Hematopoietic multipotent progenitor cell (in vitro differentiated cells): ENCODE measurements at places on chromosomes 11 and 22.

DNA sequence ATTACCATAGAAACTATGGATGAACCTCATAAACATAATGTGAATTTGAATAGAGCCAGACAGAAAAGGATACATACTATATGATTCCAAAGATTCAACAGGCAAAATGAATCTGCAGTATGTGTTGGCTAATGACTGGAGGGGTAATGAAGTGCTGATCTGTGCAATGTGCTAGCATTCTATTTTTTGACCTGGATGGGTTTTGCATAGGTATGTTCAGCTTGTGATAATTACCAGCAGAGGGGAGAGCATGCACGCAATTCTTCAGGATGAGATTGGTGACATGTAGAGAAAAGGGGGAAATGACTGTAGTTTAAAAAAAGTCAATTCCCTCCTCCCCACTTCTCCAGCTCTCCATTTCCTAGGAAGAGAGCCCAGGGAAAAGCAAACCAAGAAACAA lies 618 bp upstream of the CCDC81 start:
- DNase-seq = no peak

DNA sequence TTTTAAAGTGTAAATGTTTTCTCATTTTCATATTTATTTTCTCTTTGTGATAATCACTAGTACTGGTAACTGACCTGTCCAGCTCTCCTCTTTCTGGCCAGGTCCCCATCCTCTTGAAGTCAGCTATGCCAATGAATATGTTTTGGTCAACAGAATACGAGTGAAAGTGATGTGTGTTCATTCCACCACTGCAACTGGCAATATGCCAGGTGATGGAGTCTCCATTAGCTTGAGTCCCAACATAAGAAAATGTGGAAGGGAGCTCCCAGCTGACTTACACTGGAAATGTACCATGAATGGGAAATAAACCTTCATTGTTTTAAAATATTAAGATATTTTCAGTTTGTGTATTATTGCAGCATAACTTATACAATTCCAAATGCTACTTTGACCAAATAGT lies 75.8 kb downstream of the CCDC34 start:
- no peak for DNase-seq

DNA sequence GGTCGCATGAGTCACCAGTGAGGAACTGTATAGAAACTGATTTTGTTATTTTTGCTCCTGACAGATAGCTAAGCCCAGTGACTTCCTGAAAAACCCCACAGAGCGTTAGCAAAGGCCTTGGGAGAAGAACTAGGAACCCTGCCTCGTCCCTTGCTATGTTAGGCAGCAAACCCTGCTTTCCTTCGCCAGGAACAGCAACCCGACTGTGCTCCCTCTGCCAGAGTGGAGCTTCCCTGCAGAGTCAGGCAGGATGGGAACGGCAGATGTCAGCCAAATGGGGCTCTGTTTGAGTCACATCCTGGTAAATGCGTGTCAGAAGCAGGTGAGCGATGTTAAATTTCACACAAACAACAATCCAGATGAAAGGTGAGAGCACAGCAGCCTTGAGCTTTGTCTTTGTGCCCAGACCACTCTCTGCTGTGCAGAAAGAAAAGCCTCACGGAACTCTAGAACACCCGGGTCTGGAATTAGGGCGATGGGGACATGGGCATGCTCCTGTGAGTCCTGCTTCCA lies 186.6 kb downstream of the ADAMTS15 start:
- no peak for DNase-seq

DNA sequence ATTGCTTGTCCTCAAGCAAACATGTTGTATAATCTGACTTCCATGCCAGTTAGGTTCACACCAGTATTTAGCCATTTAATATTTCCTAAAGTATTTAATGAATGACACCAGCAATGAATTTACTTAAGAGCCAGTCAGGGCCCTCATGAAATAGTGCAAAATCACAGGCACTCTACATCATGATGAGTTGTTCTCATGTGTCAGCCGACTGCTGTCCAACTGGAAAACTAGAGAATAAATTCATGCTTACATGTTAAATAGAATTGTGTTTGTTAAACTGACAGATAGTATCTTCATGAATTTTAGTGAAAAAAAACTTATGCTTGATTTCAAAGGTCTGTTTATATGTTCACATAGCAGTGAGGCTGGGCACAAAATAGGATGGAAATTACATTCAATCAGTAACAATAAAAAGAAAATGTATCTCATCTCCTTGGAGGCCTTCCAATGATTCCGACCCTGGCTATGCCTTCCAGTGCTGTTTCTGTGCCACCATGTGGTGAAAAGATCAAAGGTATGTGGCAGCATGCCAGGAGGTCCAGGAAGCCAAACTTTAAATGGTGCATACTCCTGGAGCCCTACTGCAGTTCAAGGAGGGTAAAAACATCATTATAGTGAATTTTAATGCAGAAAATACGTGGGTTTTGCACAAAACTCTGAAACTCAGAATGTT lies 45.2 kb downstream of the CTSC start:
- no peak for DNase-seq

DNA sequence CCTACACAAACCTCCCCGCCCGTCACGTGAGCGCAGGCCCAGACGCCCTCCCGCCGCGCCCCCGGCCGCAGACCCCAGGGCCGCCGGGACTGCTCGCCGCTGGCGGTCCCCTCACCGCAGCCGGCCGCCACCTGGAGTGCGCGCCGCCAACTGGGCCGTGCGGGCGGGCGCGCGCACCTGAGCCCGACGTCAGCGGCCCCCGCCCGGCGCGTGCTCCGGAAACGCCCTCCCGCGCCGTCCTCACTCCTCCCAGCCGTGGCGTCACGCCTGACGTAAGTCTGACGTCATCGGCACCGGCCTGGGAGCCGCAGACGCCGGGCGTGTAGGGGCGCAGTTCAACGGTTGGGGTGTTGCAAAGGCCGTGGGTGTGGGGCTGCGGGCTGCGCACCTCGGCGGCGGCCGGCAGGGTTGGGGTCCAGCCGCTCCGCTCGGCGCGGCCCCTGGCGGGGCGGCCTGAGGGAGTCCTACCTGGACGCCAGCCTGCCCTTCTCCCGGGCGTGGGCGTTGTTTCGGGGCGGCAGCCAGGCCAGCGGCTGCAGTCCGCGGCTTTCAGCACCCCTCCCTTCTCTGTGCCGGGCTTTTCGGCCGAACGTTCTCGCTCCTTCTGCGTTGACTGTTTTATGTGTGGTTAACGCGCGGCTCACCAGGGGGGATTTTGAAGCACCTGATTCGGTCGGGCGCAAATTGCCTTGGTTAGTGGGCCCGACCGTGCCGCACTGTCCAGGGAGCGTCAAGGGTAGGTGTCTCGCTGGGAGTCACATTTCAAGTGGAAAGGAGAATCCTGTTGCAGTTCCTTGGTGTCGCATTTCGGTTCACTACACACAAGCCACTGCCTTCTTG lies at the start of gene JOSD1:
JOSD1 (minus strand) TSS at position 155 of the 840 bp plus-strand sequence. CDS start 956 bp downstream, outside the sequence.
- peak; percentile 97 for DNase-seq

DNA sequence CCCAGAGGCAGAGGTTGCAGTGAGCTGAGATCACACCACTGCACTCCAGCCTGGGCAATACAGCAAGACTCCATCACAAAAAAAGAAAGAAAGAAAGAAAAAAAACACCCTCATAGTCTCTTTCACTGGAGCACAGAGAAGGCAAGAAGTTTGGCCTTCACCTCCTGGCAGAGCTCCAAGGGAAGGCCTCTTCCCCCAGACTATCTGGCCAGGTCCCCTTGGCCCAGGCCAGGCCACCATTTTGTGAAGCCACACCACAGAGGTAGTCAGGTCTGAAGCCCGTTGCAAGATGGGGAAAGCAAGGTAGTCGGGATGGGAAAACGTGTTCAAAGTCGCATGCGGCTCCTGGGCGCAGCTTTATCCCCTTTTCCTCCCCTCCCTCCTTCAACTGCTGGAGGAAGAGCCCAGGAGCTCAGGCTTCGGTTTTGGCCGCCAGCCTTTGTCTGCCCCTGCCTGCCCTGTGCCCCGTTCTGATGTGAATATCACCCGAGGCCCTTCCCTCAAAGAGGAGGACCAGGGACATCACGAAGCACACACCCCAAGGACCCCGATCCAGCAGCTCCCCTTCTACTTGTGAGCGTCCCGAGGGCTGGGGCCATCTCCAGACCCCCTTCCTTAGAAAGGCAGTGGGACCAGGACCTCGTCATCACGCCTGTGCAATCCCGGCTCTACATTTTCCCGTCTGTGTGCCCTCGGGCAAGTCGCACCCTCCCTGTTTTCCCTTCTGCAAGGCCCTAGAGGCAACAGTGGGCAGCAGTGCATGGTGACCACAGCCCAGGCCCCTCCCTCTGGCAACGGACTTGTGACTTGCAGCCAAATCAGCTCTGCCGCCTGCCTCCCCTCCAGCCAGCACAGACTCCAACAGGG lies 17.7 kb downstream of the CABP7 start:
- DNase-seq = no peak

GRCh38 chr11:132719684-132720083 lies 812.6 kb downstream of the OPCML start:
- DNase-seq = peak; percentile 0

DNA sequence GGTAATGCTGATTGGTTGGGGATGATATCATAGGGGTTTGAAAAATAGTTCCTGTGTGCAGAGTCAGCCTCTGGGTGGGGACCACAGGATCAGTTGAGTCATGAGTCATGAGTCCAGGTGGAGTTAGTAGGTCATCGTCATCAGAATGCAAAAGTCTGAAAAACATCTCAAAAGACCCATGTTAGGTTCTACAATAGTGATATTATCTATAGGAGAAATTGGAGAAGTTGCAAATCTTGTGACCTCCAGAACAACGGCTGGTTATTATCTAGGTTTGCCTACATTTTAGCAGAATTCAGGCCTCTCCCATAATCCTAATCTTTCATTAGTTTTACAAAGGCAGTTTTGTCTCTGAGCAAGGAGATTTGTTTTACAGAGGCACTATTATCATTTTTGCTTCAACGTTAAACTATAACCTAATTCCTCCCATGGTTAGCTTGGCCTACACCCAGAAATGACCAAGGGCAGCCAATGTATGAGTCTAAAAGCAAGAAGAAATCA lies 38.9 kb downstream of the MS4A2 start:
- DNase-seq = no peak

- no peak for DNase-seq
Measured at GRCh38 chr11:14189874-14190273, 169.1 kb downstream of the RRAS2 start.

- no peak for DNase-seq
Measured at GRCh38 chr11:117154468-117154867, 10.4 kb downstream of the PAFAH1B2 start.

DNA sequence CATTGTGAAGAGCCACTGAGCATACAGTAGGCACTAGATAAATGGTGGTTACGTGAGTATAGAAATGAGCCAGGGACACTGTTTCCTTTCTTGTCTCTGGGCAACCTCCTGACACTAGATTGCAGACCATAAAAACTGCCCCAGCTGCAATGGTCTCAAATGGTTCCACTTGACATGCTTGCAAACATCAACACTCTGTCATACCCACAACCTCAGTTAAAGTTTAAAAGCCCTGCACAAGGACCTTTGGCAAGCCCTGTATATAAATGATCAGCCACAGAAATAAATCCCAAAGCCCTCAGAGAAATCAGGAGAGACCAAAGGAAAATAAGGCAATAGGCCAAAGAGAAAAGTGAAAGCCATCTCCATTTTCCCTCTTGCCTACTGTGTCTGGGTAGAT lies 20.7 kb downstream of the PLEKHA7 start:
- DNase-seq = no peak

GRCh38 chr22:48362721-48363404 lies 1464.8 kb downstream of the BRD1 start:
- no peak for DNase-seq

GRCh38 chr11:59901306-59901705 lies 22.7 kb downstream of the OOSP3 start:
- no peak for DNase-seq

- DNase-seq = no peak
Measured at GRCh38 chr11:57775491-57775890, 13.9 kb downstream of the CTNND1 start.

GRCh38 chr22:25816522-25817059 lies 74.6 kb downstream of the MYO18B start:
- no peak for DNase-seq

DNA sequence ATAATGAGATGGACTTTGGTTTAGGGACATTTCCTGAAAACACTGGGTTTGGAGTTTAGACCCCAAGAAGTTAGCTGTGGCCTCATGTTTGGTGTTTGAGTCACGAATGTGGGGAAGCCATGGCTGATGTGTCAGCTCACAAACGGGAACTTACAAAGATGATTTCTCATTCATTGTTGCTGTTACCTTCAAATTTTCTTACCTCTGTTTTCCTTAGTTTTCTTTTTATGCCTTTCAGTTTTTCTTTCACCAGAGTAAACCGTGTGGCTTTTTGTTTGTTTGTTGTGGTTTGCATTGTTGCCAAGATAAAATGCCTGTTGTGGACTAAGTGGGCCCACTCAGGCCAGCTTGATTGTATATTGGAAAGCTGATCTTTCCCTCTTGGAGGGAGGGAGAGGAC lies 89.1 kb downstream of the SWAP70 start:
- peak; percentile 21 for DNase-seq

- no peak for DNase-seq
Measured at GRCh38 chr11:68455485-68455884, 5.1 kb upstream of the PPP6R3 start.

DNA sequence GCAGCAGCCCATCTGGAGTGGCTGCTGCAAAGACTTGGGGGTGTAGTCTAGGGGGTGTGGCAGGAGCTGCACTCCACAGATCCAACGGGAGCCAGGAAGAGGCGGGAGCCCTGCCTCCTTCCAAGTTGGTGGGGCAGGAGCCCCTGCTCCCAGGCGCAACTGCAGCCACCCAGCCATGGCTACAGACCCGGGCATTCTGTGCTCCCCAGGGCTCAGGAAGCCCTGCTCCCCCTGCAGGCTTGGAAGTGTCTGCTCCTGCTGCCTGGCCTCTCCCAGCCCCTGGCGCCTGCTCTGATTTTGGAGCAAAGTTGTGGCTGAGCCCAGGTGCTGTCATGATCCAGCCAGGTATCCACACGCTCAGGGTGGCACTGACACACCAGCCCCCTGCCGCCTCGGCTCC lies 58.5 kb downstream of the CCDC34 start:
- no peak for DNase-seq

- DNase-seq = peak; percentile 43
Measured at GRCh38 chr11:11789735-11790369, 51.9 kb upstream of the USP47 start.

DNA sequence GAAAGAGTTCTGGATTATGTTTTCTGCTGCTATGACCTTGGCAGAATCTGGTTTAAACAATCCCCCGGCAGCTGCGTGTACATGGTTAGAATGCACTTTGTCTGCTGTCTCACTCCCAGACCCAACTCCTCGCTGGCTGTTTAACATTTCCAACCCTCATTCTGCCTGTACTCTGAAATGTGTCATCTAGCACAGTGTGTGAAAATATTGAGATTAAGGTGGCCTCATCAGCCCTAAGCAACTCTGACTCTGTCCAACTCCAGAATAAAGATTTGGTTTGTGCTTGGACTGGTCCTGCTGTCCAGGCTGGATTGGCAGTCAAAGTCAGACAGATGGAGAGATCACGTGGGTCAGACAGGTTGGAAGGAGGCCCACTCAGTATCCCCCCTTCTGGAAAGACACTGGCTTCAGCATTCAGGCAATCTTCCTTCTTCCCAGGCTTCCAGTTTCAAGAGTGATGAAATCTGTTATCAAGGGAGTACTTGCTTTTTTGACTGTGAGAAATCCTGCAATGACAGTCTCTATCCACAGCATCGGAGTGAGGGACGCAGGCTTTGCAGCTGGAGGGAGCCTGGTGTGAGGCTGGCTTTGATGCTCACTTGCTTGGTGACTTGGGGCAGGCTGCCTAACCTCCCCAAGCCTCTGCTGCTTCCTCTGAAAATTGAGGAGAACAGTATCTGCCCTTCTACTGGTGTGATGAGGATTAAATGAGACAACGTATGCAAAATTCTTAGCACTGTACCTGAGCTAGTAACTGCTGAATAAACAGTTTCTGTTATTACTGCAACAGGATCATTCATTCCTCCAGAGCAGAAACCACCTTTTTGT lies 29.8 kb downstream of the ABTB2 start:
- no peak for DNase-seq
